ENCODE measurements at places on chromosomes 12 and 14.

- DNase-seq, result no peak
Measured at GRCh38 chr12:17159506-17160300, 553.7 kb upstream of the LMO3 start.

DNA sequence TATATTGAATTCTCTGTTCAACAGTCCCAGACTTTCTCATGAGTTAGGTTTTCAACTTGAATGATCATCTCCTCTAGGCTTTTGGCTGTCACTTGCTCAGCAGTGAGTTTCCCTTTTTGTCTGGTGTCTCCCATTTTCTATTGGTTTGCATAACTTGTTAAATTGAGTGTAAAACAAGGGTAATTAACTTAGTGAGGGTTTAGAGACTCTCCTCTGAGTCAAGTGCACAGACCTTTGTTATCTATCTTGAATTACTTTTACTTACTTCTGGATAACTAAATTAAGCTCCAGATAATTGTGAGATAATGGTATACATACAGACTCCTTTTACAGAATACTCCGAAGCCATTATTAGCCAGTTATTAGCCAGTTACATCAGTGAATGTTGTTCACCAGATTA, 22.0 kb downstream of the MLXIP start:
- no peak for DNase-seq

- peak; percentile 64 for DNase-seq
Measured at GRCh38 chr12:4910502-4911315, 1.0 kb downstream of the KCNA1 start.

- no peak for DNase-seq
Measured at GRCh38 chr14:104285508-104285840, 147.1 kb downstream of the KIF26A start.

DNA sequence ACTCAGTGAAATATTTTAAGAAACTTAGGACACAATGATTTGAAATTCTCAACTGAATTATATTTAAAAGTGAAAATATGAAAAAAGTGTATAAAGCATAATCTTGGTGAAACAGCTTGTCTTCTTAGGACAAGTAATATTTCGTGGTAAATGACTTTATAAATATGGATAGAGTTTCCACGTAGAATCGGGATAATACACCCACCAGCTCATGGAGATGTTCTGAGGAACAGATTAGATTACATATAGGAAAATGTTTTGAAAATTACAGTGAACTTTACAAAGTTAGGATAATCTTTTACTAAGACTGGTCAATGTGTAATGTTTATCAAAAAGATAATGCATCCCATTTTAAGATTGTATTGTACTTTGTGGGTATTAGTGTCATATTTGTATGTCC, 25.6 kb upstream of the MYF6 start:
- DNase-seq, result no peak

DNA sequence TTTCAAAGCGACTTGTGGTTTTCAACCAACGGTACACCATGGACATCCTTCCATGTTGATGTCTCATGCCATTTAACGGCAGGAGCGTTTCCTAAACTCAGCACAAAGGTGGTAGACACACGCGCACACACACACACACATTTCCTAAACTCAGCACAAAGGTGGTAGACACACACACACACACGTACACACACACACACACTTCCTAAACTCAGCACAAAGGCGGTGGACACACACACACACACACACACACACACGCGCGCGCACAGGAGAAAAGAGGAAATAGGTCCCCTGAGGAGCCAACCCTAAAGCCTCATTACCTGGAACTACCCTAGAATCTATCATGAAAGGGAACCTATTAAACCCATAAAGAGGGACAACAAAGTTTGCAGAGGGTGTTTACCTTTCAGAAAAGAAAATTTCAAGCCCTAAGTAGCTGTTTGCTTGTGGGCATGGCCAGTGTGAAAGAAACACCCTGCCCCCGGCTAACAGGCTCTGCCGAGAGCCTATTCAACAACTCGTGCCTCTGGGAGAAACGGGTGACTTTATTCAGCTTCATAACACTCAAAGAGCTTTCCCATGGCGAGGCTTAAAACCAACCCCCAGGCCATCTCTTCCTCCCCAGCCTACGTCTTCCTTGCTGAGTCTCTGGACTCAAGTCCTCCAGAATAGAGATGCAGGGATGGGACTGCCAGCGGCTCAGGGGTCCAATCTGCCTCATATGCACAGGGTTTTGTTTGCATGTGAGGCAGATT, 31.8 kb downstream of the SLC8B1 start:
- DNase-seq, result no peak

DNA sequence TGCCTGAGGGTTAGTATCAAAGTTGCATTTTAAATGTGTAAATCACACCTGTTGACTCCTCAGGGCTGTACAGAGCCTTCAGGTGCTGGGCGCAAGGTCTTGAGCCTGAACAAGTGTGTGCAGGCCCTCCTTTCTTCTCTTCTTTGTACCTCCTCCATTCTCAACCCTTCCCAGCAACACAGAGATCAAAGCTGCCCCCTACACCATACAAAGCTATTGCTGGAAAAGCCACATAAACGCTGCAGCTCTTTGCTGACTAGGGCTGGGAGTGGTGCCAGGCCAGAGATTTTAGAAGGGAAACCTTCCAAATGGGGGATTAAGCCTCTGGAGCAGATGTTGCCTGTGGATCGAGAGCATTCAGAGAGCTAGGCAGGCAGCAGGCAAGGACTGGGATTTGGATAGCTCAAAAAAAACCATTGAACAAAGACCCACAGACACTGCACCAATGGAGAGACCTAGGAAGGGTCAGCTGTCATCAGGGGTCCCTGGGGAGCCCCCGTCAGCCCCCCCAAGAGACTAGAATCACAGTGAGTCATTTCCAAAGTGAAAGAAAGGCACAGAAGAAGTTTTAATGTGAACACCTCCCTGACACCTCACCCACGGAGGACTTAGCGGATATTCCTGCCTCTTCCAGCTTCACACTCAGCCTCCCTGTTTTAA, 18.2 kb upstream of the SUSD6 start:
- no peak for DNase-seq

DNA sequence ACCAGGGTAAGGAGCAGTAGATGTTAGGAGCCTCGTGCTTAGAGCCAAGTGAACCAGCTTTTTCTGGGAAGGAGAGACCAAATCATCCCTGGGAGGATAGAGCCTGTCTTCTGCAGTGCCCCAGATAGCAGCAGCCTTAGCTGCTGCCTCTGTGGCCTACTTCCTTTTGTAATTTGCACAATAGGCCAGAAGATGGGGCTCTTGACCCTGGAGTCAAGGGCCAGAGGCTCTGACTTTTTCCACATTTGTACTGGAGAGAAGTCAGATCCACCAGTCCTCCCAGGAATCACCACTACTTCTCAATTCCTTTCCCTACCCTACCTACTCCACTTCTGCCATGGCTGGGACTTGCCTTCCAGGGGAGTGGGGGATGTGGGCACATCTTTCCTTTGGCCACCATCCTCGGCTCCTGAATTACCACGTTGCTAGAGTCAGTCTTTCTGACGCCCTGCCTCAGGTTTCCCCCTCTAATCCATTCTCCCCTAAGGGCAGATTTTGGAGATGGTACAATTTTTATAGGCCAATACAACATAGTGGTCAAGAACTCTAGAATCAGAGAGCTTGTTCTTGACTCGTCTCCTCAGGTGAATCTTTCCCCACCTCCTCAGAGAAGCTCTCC, 3.3 kb upstream of the SLC4A8 start:
- no peak for DNase-seq

DNA sequence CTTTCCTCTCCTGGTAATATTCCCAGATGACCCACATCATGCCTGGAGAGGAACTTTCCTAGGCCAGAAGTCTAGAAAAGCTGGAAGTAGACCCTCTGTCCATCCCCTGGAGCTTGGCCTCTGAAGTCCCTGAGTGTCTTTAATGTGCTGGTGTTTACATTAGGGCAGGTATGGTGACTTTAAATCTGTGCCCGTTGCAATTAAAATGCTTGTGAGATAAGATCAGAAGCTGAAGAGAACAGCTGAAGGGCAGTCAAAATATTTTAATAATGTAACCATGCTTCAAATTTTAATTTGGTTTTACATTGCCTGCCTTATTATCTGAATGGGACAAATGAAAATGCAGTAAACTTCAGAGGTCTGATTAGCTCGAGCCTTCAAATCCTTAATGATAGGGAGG, 1022.5 kb downstream of the BCL11B start:
- no peak for DNase-seq

DNA sequence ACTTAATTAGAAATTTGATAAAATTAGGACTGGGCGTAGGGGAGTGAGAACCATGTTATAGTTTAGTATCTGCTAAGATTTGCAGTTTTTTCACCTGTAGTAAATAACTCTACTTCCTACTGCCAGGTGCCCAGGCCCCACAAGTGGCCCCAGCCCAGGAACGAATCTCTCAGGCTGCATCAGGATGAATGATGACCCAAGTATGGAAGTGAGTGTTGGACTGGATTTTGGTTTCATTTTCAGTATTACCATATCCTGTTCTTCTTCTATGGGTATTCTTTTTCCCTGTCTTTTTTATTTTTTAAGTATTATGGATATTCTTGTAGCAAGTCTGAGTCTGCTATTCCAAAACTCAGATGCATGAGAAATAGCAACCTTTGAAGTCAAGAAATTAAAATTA, 120.3 kb upstream of the BCAT1 start:
- DNase-seq, result no peak

GRCh38 chr14:94237046-94237445, 56.0 kb downstream of the SERPINA10 start:
- no peak for DNase-seq

GRCh38 chr14:67170660-67171059, 18.6 kb upstream of the GARIN2 start:
- DNase-seq, result no peak

GRCh38 chr14:91774140-91775096, 42.5 kb upstream of the CATSPERB start:
- no peak for DNase-seq

DNA sequence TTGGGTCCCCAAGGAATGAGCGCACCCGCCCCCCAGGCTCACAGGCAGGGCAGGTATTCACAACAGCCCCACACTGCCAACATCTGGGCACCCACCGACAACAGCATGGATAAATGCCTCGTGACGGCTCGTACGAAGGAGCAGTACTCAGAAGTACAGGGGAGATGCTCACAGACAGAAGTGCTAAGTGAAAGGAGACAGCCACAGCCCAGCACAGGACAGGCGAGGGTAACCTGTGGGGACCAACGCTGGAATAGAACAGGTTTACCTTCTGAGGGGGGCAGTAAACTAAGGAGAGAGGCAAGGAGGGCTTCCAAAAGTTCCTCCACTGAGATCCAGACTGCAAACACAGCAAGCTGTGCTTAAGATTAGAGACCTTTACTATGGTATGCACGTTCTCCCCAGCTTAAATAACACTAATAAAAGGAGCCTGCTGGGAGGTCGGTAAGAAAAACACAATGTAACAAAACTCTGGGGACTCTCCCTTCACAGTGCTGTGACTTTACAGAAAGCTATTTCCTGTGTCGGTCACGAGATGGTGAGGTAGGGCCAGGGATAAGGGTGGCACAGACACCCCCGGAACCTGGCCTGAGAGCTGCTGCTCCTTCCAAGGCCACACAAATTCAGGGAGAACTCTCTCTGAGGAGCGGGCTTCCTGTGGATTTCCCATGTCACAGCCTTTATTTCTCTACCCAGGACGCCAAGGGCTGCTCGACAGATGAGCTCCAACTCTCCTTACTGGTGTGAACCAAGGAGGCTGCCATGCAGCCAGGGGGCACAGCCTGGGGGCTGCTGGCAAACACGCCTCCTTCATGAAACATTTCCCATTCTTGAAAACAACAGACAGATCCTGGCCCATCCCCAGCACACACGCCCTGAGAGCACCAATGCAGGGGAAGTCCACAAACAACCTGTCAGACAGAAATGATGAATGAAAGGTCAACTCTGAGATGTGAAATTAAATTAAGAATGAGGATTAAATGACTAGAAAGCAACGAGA, 26.3 kb downstream of the SLC15A4 start:
- DNase-seq, result no peak

GRCh38 chr14:105355850-105356604, 41.5 kb downstream of the PACS2 start:
- DNase-seq, result no peak

DNA sequence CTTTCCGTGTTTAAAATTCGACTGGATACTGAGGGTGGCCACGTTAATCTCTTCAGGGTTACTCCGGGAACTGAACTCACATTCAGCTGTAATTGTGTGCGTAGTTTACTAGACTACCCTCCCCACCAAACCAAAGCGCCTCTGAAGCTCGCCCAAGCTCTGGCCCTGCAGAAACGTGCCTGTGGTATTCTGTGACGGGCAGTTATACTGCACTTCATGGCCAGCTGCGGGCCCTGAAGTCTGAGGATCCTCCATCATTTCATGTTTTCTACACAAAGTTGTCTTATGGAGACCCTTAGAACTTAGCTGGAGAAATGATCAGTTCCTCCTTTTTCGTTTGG, 688 bp downstream of the ZNF26 start:
- DNase-seq, result no peak

- DNase-seq, result peak; percentile 22
Measured at GRCh38 chr14:104550340-104550860, 29.2 kb upstream of the C14orf180 start.

DNA sequence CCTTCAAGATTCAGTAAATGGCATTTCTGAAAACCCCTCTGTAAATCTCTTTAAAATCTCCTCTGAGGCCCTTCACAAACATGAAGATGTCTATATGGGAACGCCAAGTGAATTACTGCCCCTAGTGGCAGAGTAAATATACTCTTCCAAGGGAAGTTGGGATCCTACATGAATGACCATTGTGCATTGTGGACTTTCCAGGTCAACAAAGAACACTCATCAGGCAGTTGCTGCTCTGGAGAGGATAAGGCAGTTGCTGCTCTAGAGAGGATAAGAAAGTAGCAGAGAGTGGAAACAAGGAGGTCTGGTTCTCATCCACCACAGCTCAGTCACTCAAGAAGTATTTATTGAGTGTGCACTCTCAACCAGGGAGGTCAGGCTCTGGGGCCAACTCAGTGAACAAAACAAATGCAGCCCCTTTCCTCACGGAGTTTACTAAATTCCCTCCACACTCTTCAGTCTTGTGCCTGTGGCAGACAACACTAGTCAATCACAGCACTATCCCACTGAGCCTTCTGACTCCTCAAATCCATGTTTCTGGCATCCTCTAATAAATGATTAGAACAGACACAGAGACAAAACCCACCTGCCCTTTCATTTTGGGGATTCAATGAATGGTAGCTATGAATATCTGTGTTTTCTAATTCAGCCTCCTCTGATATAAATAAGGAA, 52.9 kb downstream of the SVOP start:
- DNase-seq, result no peak

DNA sequence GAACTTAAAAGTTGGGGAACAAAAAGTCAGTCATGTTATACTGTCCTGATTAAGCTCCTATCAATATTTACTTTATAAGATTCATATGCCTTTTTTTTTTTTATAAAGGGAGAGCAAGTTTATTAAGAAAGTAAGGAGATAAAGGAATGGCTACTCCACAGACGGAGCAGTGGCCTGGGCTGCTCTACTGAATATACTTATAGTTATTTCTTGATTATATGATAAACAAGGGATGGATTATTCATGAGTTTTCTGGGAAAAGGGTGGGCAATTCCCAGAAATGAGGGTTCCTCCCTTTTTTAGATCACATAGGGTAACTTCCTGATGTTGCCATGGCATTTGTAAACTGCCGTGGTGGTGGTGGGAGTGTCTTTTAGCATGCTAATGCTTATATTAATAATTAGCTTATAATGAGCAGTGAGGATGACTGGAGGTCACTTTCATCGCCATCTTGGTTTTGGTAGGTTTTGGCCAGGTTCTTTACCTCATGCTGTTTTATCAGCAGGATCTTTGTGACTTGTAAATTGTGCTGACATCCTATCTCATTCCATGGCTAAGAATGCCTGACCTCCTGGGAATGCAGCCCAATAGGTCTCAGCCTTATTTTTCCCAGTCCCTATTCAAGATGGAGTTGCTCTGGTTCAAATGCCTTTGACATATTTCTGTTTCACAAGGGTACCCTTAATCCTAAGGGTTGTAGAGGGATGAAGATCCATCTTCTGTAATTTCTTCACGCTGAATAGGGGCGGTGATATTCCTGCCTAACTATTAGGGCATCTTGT, 73.9 kb downstream of the OTOGL start:
- DNase-seq, result no peak
